IMR-90 (cell line): ENCODE measurements at places on chromosomes 12 and 14. TPM values are rescaled to one million over a fixed set of nuclear protein-coding genes. Genes with fewer than 3 reads are reported as not detected.
A peak's percentile ranks its signal among the peaks of the same experiment; 100 is the strongest.

DNA sequence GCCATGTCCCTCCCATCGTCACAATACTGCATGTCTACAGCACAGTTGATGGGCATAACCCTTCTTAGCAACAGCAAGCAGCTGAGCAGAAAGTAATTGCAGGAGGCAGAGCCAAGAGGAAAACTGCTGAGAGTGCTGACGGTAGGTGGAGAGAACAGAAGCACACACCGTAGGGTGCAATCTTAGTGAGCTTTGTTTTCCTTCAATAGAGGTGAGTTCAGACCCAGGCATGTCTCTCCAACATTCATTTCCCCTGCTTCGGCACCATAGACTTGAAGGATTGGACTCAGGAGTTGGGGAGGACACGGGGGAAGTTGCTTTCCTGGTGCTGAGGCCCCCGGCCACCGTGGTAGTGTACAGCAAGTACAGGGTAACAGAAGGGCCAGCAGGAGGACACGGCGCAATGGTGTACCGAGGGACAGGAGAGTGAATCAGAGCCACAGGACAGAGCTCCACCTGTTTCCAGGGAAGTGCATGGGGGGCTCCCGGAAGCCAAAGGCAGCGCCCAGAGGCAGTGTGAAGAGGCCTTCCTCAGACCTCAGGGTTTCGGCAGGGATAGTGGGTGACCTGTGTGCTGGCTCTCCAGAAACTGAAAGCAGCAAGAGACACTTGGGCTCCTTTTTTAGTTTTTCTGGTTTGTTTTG, 36.3 kb upstream of the SINHCAF start:
- H3K36me3 ChIP-seq, result no peaks in the 10 kb centered on the region
- peaks cover 2% of the 10 kb centered on the region; the same call in 1 of the 2 replicates for H3K4me1 ChIP-seq
- H3K4me3 ChIP-seq, result no peak overlapping the region
- H3K27ac ChIP-seq, result no peak overlapping the region

GRCh38 chr12:114757684-114758325, 73.8 kb upstream of the TBX3 start:
- H3K4me3 ChIP-seq, result no peak overlapping the region
- no peaks in the 10 kb centered on the region for H3K36me3 ChIP-seq
- no peak overlapping the region; the same call in 1 of the 2 replicates for H3K27ac ChIP-seq
- DNase-seq, result no peak

DNA sequence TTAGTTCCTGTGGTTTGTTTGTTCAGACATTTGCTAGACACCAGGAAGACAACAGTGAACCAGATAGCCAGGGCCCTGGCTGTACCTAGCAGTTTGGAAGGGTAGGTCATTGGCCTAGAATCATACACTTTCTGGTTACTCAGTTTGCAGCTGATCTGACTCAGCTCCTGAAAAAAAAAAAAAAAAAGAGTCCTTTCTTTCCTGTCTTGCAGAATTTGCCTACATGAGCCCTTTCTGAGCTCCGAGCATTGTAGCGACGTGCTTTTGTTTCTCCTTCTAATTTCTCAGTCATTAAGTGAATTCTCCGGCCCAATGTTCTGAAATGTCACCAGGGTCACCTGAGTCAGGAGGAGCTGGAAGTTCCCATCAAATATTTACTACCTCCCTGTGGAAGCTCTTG, 2.4 kb downstream of the CABP1 start:
- peaks cover 65% of the 10 kb centered on the region for H3K27me3 ChIP-seq
- H3K4me3 ChIP-seq, result no peak overlapping the region
- H3K27ac ChIP-seq, result no peak overlapping the region
- no peaks in the 10 kb centered on the region for H3K36me3 ChIP-seq
- peak; percentile 4 for DNase-seq

GRCh38 chr12:69501154-69501895, 31.1 kb downstream of the FRS2 start:
- DNase-seq, result peak; percentile 30
- no peaks in the 10 kb centered on the region for H3K36me3 ChIP-seq
- no peak overlapping the region for H3K27ac ChIP-seq

Gene PIWIL1
- polyA plus RNA-seq, result not detected in 2 replicates

Gene TCL1B
- polyA plus RNA-seq, result not detected in 2 replicates

Gene PMEL
- 5.8 and 5.9 TPM in 2 replicates for polyA plus RNA-seq

Gene KRT2
- not detected in 2 replicates for polyA plus RNA-seq

Gene KLRC2
- not detected in 2 replicates for polyA plus RNA-seq

Gene RND1
- polyA plus RNA-seq, result 0.21 and 0.26 TPM in 2 replicates

Gene KRT78
- polyA plus RNA-seq, result not detected in 2 replicates

Gene PLD4
- 0.05 and 0.07 TPM in 2 replicates for polyA plus RNA-seq

Gene TEX22
- polyA plus RNA-seq, result 0.10 and 0.11 TPM in 2 replicates

Gene MYF6
- polyA plus RNA-seq, result not detected in 2 replicates

Gene BLTP3B
- 8.9 and 10.6 TPM in 2 replicates for polyA plus RNA-seq

Gene RIC8B
- 4.7 and 5.5 TPM in 2 replicates for polyA plus RNA-seq
